Activated CD8-positive, alpha-beta memory T cell treated with anti-CD3 and anti-CD28 coated beads, Interleukin-2, amount 10 ng/mL, durations not matched to agents 7 days and 5 days (primary cell): ENCODE measurements at places on chromosomes 5 and 9. TPM values are rescaled to one million over a fixed set of nuclear protein-coding genes. Genes with fewer than 3 reads are reported as not detected.
A peak's percentile ranks its signal among the peaks of the same experiment; 100 is the strongest.

DNA sequence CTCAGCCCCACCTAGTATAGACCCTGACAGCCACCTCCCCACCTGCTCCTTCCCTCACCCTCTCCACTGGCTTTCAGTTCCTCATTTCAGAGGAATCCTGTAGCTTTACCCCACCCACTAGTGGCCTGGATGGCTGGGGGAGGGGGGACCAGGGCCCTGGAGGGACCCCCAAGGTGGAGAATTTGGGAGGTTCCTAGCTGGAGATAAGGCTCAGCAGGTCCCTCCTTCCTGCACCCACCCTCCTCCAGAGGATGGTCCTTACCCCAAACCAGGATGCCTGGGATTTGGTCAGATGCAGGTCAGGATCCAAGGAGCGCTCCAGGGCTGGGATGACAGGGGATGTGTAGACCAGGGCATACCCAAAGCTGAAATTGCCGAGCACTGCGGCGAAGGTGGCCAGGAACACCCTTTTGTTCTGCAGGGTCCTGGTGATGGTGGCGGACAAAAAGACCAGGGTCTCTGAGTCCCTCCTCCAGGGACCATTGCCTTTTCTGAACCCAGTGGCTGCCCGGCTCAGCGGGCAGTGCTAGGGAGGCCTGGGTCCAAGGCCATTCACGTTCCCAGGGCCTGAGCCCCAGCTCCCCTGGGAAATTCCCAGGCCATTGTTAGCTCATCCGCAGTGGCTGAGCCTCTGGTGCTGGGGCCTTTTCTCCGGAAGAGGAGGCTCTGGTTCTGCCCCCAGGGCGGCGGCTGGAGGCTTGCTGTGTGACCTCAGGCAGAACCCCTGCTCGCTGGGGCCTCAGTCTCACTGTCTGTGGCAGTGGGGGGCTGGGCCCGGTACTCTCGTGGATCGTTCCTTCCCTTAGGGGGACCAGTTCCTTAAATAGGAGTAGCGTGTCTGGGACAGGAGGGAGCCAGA, 678 bp downstream of the SLC2A6 start:
- DNase-seq: peak; percentile 55
- peaks cover 17% of the 10 kb centered on the region for H3K4me1 ChIP-seq
- H3K27ac ChIP-seq: peak overlapping the region; percentile 73
- peak overlapping the region; percentile 66 for H3K4me3 ChIP-seq
- H3K36me3 ChIP-seq: no peaks in the 10 kb centered on the region

- no peak overlapping the region for H3K4me3 ChIP-seq
- no peaks in the 10 kb centered on the region for H3K36me3 ChIP-seq
- DNase-seq: no peak
- H3K27ac ChIP-seq: no peak overlapping the region
These were observed 144.8 kb upstream of the SLC12A2 start for GRCh38 chr5:127938746-127939145.

DNA sequence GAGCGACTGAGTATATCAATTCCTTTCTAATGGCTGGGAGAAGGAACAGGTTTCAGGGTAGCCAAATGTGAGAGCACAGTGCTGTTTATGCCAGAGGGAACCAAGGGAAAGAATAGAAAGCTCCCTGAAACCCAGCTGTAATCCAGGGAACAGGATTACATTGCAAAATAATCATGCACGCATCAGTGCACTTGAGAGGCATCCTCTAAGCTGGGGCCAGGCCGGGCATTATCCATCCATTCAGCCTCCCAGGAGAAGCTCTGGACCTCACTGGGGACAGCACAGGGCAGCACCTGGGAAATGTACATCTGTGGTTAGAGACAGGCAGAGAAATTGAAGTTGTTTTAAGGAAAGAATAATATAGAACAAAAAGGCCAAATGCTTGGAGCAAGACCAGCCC, 72.7 kb downstream of the MTRR start:
- no peak overlapping the region for H3K27ac ChIP-seq
- H3K36me3 ChIP-seq: no peaks in the 10 kb centered on the region
- H3K4me3 ChIP-seq: no peak overlapping the region
- H3K4me1 ChIP-seq: no peaks in the 10 kb centered on the region

The SLC27A6 gene
- not detected for total RNA-seq

DNA sequence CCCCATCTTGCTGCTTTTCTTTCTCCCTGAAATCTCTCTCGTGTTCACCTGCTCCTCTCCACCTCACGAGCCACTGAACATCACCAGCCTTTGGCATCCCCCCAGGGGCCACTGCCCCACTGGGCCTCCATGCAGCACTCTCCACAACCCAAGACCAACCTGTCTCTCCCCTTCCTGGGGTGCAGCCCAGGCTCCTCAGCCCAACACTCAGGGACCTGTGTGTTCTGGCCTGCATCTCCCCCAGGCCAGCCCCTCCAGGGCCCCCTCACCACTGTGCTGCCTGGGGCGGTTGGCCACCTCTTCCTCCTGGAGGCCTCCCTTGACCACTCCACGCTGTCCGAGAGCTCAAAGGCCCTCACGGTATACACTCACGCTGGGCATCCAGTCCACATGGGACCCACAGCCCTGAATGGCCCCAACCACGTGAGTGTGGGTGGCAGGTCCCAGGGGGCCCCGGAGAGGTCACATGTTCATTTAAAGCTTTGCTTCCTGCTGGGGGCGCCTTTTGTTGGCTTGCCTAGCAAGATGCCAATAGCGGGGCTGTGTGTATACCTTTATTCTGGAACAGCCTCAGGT, 453 bp upstream of the DOK3 start:
- H3K4me1 ChIP-seq: peaks cover 8% of the 10 kb centered on the region
- DNase-seq: no peak
- H3K27me3 ChIP-seq: no peaks in the 10 kb centered on the region
- peak overlapping the region; percentile 38 for H3K27ac ChIP-seq
- peaks cover 12% of the 10 kb centered on the region for H3K36me3 ChIP-seq

The AHRR gene
- total RNA-seq: 64.0 TPM

The THBS4 gene
- total RNA-seq: 3.4 TPM

The IFNA2 gene
- not detected for total RNA-seq

- no peak overlapping the region for H3K4me3 ChIP-seq
- H3K36me3 ChIP-seq: no peaks in the 10 kb centered on the region
- peaks cover 4% of the 10 kb centered on the region for H3K27me3 ChIP-seq
- H3K4me1 ChIP-seq: no peaks in the 10 kb centered on the region
- DNase-seq: no peak
- H3K27ac ChIP-seq: no peak overlapping the region
These were observed 9.8 kb downstream of the SMIM23 start for GRCh38 chr5:171795381-171795780.

- peaks cover 2% of the 10 kb centered on the region for H3K27me3 ChIP-seq
- no peak for DNase-seq
- H3K36me3 ChIP-seq: no peaks in the 10 kb centered on the region
- no peak overlapping the region for H3K4me3 ChIP-seq
- H3K4me1 ChIP-seq: no peaks in the 10 kb centered on the region
These were observed 98.0 kb downstream of the ATPSCKMT start for GRCh38 chr5:10151656-10152055.

DNA sequence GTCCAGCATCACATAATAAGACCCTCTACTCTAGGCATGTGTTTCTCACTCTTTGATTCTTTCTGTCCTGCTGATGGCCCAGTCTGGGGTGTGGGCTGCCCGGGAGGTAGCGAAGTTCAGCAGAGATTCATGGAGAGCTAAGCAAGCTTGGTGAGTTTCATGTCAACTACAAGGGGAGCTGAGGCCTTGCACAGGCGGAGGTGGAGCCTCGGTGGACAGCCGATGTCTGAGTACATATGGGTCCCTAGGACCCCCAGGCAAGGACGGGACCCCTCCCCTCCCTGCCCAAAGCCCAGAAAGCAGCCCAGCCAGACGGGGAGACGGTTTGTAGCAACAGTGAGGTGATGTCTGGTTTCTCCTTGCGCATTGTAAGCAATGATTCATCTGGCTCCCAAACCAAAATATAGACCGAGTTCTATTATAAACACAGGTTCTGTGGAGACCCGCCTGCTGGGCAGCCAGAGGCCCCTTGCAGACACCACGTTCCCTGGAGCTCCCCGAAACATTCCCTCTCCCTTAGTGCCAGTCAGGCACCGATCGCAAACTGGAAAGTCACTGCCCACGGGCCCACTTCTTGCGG, 45.5 kb downstream of the COL27A1 start:
- H3K4me3 ChIP-seq: no peak overlapping the region
- no peaks in the 10 kb centered on the region for H3K4me1 ChIP-seq
- no peak overlapping the region for H3K27ac ChIP-seq
- no peaks in the 10 kb centered on the region for H3K27me3 ChIP-seq
- DNase-seq: no peak
- H3K36me3 ChIP-seq: no peaks in the 10 kb centered on the region

DNA sequence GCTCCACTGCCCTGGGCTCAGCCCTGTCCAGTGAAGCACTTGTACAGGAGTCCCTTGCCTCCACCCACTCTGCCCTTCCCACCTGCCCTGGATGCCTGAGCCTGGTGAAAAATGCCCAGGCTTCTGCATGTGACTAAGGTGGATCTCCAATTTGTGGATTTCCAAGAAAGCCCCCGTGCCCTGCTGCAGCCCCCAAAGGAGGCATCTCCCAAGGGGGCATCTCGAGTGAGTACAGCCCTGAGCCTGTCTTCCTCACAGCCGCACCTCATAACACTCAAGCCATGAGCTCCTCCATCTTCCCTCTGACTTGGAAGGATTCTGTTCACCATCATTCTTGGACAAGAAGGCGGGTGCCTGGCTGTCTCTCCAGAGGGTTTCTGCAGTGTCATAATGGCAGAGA, 158.0 kb upstream of the PPP1R26 start:
- no peaks in the 10 kb centered on the region for H3K36me3 ChIP-seq
- no peak for DNase-seq
- H3K4me3 ChIP-seq: no peak overlapping the region
- H3K27ac ChIP-seq: no peak overlapping the region

- no peaks in the 10 kb centered on the region for H3K4me1 ChIP-seq
- no peaks in the 10 kb centered on the region for H3K27me3 ChIP-seq
- H3K4me3 ChIP-seq: no peak overlapping the region
These were observed 18.9 kb downstream of the MARCHF11 start for GRCh38 chr5:16160706-16161105.

- no peaks in the 10 kb centered on the region for H3K36me3 ChIP-seq
- DNase-seq: no peak
- H3K27ac ChIP-seq: no peak overlapping the region
- no peak overlapping the region for H3K4me3 ChIP-seq
- H3K27me3 ChIP-seq: no peaks in the 10 kb centered on the region
- no peaks in the 10 kb centered on the region for H3K4me1 ChIP-seq
These were observed 1785.5 kb downstream of the EFNA5 start for GRCh38 chr5:105885266-105885665.

DNA sequence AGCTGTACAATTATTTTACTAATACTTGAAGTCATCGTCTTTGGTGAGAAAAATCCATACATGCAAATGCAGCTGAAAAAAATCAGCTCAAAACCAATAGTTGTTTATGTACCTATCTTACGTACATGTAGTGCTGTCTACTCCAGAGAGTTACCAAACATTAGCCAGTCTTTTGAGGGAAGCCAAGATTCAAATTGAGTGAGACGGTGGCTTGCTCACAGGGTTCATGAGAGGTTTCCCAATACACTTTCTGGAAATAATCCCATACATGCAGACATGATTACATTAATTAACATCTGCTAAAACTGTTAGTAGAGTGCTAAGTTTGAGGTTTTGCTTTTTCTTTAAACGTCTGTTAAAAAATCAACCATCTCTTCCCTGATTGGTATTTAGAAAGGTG, 2.3 kb downstream of the C9orf72 start:
- peaks cover 3% of the 10 kb centered on the region for H3K27me3 ChIP-seq
- peaks cover 22% of the 10 kb centered on the region for H3K4me1 ChIP-seq
- H3K4me3 ChIP-seq: no peak overlapping the region

GRCh38 chr9:130634801-130635200, 29.6 kb upstream of the PRDM12 start:
- H3K4me3 ChIP-seq: no peak overlapping the region
- H3K4me1 ChIP-seq: no peaks in the 10 kb centered on the region
- H3K36me3 ChIP-seq: peaks cover 3% of the 10 kb centered on the region

- H3K27me3 ChIP-seq: no peaks in the 10 kb centered on the region
- no peaks in the 10 kb centered on the region for H3K4me1 ChIP-seq
- DNase-seq: no peak
- H3K36me3 ChIP-seq: no peaks in the 10 kb centered on the region
These were observed 105.2 kb downstream of the TRIM32 start for GRCh38 chr9:116792271-116792670.

DNA sequence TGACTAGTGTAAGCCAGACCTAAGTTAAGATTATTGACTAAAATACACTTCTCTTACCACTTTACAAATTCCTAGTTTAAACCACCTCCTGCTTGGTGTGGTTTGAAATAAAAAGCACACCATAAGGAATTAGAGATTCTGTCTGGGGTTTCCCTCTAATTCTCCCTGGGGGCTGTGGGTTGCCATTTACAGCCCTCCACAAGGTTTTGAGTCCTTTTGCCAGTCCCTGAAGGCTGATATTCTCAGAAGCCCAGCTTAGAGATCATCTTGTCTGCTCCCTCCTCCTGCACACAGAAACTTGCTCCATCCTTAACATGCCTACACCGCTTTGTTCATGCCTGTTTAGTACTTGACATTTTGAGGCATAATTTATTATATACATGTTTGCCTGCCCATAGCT, 7.2 kb upstream of the LMNB1 start:
- H3K27ac ChIP-seq: no peak overlapping the region
- peaks cover 2% of the 10 kb centered on the region for H3K36me3 ChIP-seq
- no peak overlapping the region for H3K4me3 ChIP-seq
- H3K27me3 ChIP-seq: no peaks in the 10 kb centered on the region
- peaks cover 4% of the 10 kb centered on the region for H3K4me1 ChIP-seq

The MLANA gene
- total RNA-seq: not detected

DNA sequence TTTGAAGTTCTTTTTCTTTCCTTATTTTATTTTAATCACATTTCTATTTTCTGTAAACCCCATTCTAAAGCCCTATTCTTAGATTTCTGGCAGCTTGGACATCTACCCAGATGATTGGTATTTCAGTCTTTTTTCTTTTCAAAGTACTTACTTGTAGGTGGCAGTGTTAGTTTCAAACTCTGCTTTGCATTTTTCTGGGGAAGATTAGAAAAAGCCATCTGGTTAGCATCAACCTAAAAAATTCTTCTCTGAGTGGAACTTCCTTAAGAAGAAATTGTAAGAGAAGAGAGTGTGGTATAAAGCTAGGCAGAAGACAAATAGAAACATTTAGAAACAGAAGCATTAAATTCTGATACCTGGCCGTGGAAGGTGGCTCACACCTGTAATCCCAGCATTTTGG, 17.2 kb upstream of the TENT2 start:
- no peaks in the 10 kb centered on the region for H3K36me3 ChIP-seq
- H3K4me3 ChIP-seq: no peak overlapping the region
- no peak overlapping the region for H3K27ac ChIP-seq
- no peak for DNase-seq

The MYMK gene
- not detected for total RNA-seq

DNA sequence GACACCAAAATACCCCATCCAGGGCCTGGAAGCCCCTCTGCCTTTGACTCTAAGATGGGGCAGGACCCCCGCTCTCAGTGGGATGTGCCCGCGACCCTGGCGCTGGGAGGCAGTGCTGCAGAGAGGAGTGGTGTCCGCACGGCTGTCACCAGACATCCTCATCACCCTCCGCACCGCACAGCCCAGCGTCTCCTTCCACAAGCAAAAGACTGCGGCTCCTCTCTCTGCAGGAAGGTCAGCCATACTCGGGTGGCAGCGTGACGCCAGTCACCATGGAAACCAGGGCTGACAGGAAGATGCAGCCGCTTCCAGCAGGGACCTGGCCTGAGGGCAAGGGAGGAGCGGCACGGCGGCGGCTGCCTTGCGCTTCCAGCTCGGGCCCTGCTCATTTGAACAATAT, 17.1 kb upstream of the SLC6A3 start:
- H3K4me3 ChIP-seq: no peak overlapping the region
- no peak overlapping the region for H3K27ac ChIP-seq
- H3K36me3 ChIP-seq: peaks cover 69% of the 10 kb centered on the region
- H3K27me3 ChIP-seq: no peaks in the 10 kb centered on the region
- DNase-seq: no peak
